ENCODE measurements at places on chromosomes 6 and 20.

- DNase-seq = no peak
Observed at GRCh38 chr6:105510746-105511145, 107.9 kb upstream of the PREP start.

DNA sequence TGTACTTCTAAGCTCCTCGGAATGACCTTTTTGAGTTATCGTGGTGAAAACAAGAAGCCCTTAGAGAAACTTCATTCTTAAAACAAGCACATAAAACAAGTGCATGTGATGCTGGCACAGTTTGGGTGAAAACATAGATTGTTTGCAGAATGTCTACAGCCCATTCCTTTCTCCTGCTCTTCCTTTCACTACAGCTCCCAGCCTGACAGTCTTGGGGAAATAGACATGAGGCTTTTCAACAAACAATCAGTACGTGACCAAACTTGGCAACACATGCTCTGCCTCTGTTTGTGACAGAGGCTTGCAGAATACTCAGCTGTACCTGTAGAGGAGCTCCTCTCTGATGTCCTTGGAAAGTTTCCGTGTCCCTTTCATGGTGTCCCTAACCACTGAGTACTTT is 321.6 kb downstream of the ZFAND3 start:
- DNase-seq = no peak

- no peak for DNase-seq
Observed at GRCh38 chr6:48835421-48835958, 627.6 kb downstream of the MMUT start.

GRCh38 chr6:148727104-148727503 is 19.7 kb upstream of the UST start:
- no peak for DNase-seq

GRCh38 chr20:36549942-36550789 is 8.8 kb downstream of the MYL9 start:
- no peak for DNase-seq

GRCh38 chr6:52328303-52328662 is 33.7 kb upstream of the PAQR8 start:
- no peak for DNase-seq

GRCh38 chr6:64301307-64302236 is 666.0 kb downstream of the PHF3 start:
- DNase-seq = no peak

GRCh38 chr20:37464611-37465010 is 56.4 kb upstream of the NNAT start:
- DNase-seq = no peak

GRCh38 chr6:160798625-160799024 is 96.6 kb downstream of the PLG start:
- DNase-seq = no peak

GRCh38 chr6:148166339-148166968 is 176.2 kb upstream of the SASH1 start:
- DNase-seq = peak; percentile 69

- no peak for DNase-seq
Observed at GRCh38 chr20:53647286-53647821, 53.7 kb upstream of the ZNF217 start.

- peak; percentile 42 for DNase-seq
Observed at GRCh38 chr6:55388211-55388610, 60.9 kb downstream of the GFRAL start.

DNA sequence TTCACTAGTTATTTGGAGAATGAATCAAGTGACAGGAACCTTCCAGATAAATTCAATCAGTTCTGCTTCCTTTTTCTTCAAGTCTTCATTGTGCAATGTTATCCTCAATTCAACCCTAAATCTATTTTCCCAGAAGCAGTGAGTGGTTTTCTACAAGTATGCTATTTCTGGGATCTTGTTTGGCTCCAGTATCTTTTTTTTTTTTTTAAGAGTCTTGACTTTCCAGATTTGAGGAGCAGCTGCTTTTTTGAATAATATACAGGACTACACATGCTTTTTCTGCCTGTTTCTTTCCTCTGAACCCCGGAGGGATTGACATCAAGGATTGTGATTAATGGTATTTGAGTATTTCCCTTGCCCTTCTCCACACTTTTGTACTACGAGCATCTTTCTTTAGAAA is 339.2 kb upstream of the JAG1 start:
- peak; percentile 19 for DNase-seq

- no peak for DNase-seq
Observed at GRCh38 chr6:16007146-16007545, 121.7 kb upstream of the MYLIP start.

- DNase-seq = no peak
Observed at GRCh38 chr6:53527249-53527765, 17.6 kb downstream of the GCLC start.

- no peak for DNase-seq
Observed at GRCh38 chr6:5278047-5278446, 16.7 kb downstream of the FARS2 start.

GRCh38 chr6:15287670-15288375 is 42.0 kb downstream of the JARID2 start:
- no peak for DNase-seq

DNA sequence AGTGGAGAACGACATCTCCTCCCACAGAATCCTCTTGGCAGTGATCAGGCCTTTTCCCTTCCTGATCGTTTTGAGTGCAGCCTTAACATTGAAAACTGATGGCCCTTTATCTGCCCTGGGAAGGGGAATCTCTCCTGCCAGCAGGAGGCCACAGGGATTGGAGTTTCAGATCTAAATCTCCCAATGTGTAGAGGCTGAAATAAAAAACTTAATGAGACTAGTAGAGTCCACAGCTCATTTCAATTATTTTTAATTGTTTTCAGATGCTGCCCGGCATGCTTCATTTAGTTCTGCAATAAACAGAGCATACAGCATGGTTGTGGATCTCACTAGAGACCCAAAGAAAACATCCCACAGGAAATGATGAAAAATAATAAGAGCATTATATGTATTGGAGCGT is 662.2 kb upstream of the HS3ST5 start:
- peak; percentile 82 for DNase-seq

DNA sequence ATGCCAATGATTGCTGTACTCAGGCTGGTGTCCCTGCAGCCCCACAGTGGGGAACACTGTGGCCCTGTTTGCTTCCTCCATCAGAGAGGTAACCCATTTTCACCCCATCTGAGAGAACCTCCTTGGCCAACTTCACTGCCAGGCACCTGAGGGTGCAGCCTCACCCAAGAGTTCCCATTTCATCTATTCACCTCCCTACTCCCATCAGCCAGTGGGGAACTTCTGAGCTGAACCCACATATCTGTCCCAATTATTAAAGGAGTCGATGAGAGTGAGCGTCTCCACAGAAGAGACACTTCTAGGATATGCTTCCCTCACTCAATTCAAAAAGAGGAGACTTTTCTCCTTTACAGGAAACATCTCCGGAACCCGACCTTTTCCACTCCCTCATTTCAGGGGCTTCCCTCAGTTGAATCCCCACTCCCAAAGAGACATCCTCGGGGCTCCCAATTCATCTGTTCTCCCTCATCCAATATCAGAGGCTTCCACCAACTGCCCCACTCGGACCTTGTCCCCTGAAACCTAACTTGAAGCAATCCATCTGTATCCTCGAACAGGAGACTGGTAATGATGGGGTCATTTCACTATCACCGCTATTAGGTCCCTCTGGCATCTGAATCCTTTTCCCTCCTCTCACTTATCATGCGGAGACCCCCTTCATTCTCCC is 988 bp downstream of the UBE2V1 start:
- no peak for DNase-seq

DNA sequence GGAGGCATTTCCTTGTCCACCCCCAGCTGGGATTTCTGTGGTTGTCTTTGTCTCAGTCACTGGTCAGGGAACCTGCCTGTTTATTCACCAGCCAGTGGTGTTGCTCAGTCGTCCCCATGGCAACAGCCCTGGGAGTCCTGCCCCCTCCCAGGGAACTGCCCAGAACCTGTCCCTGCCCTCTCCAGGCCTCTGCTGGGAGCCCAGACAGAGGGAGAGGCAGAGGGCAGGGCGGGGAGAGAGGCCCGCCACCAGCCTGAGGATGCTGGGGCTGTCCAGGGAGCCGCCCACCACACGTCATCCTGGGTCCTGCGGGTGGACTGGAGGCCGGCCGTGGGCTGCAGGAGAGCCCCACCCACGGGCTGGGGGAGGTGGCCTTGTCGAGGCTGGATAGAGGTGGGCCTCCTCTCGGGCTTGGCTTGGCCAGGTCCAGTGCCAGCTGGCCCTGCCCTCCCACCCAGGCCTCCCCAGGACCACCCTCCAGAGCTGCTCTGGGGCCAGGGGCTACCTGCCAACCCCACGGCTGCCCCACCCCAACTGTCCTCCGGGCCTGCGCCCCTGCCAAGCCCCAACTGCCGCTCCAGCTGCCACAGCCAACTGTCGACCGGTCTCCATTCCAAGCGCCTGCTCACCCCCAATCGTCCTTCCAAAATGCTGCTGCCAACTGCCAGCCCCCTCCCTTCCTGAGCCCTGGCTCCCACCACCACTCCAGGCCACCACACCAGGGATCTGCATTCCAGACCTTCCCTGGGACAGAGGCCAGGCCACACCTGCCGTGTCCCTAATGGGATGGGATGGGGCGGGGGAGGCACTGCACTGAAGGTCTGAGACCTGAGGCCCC is 4.2 kb upstream of the ZBTB46 start:
- peak; percentile 81 for DNase-seq

DNA sequence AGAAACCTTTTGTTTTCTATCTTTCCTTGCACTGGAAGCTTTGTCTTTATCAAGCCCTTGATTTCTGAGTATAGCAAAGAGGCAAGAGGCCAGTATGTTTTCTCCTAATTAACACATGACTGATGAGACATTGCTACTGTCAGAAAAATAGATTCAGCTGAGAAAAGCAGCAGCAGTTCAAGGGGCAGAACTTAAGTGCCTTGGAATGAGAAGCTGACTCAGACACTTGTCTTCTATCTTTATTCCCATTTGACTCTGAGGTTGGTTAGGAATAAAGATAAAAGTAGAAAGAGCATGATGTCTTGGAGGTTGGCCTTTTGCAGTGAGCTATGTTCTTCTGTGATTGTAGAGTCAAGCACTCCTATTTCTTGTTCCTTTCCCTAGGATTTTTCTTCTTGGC is 79.1 kb upstream of the MAN1A1 start:
- DNase-seq = no peak

DNA sequence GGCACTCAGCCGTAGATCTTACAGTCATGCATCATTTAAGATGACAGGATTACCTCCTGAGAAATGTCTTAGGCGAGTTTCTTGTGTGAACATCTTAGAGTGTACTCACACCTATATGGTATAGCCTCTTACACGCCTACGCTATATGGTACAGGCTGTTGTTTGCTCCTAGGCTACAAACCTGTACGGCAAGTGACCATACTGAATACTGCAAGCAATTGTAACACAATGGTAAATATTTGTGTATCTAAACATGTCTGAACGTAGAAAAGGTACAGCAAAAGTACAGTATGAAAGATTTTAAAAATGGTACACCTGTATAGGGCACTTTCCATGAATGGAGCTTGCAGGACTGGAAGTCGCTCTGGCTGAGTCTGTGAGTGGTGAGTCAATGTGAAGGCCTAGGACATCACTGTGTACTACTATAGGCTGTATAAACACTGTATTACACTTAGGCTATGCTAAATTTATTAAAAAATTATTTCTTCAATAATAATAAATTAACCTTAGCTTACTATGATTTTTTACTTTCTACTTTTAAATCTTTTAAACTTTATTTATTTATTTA is 541 bp upstream of the IL20RA start:
- no peak for DNase-seq

- DNase-seq = no peak
Observed at GRCh38 chr6:71268735-71269437, 19.7 kb upstream of the OGFRL1 start.

GRCh38 chr20:24382743-24383142 is 86.7 kb upstream of the SYNDIG1 start:
- DNase-seq = no peak

- no peak for DNase-seq
Observed at GRCh38 chr6:27768556-27768955, 143.6 kb downstream of the OR2B2 start.

DNA sequence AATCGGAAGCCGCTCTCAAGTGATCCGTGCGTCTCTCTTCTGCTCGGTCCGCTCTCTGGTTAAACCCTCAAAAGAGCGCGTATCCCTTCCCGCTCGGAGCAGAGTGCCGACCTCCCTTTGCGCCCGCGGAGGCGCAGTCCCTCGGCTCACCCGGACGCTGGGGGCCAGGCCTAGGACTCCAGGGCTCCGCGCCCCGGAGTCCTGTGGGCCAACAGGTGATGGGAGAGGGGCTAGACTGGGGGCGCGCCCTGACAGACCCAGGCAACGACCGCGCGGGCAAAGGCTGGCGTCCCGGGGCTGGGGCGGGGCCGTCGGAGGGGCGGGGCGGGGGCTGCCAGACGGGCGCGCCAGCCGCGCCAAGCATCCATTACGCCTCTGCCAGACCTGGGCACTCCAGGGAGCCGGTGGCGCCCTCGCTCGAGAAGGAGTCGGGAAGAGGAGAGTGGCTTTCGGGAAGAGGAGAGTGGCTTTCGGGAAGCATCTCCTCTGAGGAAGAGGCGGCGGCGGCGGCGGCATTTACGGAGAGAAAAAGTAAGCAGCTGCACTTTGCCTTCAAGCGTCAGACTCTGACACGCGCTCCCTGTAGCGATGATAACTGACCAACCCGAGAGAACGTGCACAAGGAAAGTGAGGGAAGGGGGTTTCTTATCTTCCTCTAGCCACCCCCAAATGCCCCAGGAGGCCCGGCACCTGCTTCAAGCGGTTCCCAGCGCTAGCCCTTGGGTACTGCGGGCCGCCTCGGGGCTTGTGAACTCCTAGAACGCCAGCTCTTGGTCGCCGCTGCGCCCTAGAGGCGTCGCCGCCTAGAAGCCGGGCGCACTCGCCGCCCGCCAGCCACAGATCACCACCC is 2.6 kb downstream of the EPHA7 start:
- no peak for DNase-seq

DNA sequence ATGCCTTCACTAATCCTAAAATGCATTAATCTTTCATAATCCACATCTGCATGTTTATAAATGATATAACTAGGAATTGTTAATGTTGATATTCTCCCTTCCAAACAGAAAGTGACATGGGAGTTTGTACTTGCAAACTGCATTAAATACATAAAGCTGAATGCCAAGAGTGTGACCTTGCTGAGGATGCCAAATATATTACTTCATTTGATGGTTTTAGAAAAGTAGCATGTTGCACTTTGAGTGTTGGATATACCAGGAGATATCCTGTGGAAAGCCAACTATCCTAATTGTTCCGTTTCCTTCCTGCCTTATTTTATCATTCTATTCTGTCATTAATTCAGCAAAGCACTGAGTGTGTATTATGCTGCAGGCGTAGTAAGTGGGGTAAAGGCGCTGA is 229.8 kb downstream of the TMEM242 start:
- peak; percentile 9 for DNase-seq
